ENCODE measurements at places on chromosomes 3 and 15. TPM values are rescaled to one million over a fixed set of nuclear protein-coding genes. Genes with fewer than 3 reads are reported as not detected.
A peak's percentile ranks its signal among the peaks of the same experiment; 100 is the strongest.

Gene AP4E1
- 3.4 TPM for polyA plus RNA-seq

- no peaks in the 10 kb centered on the region for H3K27me3 ChIP-seq
- no peak for DNase-seq
- H3K27ac ChIP-seq = no peak overlapping the region
- no peaks in the 10 kb centered on the region for H3K36me3 ChIP-seq
- no peak overlapping the region for H3K4me3 ChIP-seq
- H3K4me1 ChIP-seq = no peaks in the 10 kb centered on the region
These were observed 122.0 kb upstream of the BFSP2 start for GRCh38 chr3:133277813-133278212.

- no peak overlapping the region for H3K4me3 ChIP-seq
- no peaks in the 10 kb centered on the region for H3K27me3 ChIP-seq
- no peaks in the 10 kb centered on the region for H3K36me3 ChIP-seq
- no peak for DNase-seq
- no peak overlapping the region for H3K27ac ChIP-seq
These were observed 25.5 kb downstream of the ST3GAL6 start for GRCh38 chr3:98788651-98789050.

DNA sequence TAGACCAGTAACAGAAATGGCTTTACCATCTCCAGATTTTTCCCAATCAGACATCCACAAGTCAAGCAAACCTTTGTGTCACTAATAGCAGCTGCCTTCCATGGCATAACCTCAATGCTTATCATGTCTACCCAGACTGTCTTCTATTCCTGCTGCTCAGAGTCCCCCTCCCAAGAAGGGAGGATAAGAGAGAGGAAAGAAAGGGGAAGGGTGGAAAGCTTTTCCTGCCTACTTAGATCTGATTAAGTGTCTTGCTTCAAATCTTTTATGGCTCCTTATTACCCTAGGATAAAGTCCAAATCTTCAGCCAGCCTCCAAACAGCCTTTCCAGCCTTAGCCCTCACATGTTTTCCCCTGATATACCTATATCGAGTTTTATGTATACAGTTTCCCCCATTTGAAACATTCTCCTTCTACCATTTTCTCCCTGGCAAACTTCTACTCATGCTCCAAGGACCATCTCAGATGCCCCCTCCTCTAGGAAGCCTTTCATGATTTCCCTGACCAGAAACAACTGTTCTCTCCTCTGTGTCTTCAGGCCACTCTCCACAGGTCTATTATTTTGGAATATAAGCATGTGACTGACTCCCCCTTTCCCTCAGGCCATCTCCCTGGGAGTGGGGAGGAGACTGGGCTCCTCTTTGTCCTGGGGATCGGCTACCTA is 7.9 kb upstream of the SSUH2 start:
- no peak overlapping the region for H3K4me3 ChIP-seq
- no peaks in the 10 kb centered on the region for H3K27me3 ChIP-seq
- H3K4me1 ChIP-seq = peaks cover 7% of the 10 kb centered on the region
- no peaks in the 10 kb centered on the region for H3K36me3 ChIP-seq

DNA sequence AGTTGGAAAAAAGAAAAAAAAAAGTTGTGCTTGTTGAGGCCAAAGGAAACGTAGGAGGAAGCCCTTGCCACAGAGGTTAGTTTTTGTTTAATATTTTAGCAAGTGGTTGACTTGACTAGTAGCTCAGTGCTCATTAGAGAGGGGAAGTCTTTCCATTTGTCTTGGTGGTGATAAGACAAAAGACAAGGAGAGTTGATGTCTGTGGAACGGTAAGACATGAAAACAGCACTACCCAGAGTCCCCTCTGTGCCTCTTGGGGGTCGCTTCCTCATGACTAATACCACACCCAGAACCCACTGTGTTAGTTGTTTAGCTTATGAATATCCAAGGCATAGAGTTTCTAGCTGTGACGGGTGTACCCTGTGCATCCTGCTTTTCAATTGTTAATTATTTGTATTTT is 211.4 kb downstream of the ITPR1 start:
- no peak overlapping the region for H3K4me3 ChIP-seq
- H3K4me1 ChIP-seq = peaks cover 13% of the 10 kb centered on the region
- DNase-seq = no peak
- H3K27me3 ChIP-seq = no peaks in the 10 kb centered on the region
- H3K36me3 ChIP-seq = no peaks in the 10 kb centered on the region

DNA sequence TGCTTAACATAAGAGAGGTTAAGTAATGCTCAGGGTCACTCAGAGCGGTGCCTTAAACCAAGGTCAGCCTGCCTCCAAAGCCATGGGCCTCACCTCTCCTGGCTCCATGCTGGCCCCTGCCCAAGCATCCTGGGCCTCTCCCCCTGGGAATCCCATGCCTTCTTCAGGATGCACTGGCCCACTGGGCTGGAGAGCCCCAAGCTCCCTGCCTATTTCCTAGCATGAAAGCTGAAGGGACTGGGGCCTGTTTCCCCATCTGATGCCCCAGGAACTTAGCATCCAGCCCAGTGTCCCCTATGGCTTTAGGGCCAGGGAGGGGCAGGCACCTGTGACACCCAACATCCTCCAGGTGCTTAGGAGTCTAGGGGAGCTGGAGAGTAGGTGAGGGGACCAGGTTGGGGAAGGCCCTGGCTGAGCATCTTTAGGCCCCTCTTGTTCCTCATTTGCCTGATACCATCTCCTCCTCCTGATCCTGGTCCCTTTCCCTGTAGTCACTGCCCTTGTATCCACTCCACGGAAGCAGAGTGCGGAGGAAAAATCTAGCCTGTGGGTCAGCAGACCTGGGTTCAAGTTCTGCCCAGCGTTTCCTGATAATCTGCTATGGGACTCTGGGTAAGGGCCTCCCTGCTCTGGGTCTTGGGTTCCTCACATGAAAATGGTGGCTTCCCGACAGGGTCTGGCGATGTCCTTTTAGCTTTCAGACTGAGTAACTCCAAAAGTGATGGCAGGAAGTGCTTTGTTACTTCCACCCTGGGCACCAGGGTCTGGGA is 28.6 kb downstream of the EHD4 start:
- H3K4me3 ChIP-seq = no peak overlapping the region
- H3K27ac ChIP-seq = peak overlapping the region; percentile 49
- no peaks in the 10 kb centered on the region for H3K27me3 ChIP-seq
- H3K4me1 ChIP-seq = peaks cover 65% of the 10 kb centered on the region
- no peak for DNase-seq
